Osteoblast (primary cell): ENCODE measurements at places on chromosomes 7 and 10. TPM values are rescaled to one million over a fixed set of nuclear protein-coding genes. Genes with fewer than 3 reads are reported as not detected.

GRCh38 chr7:150990416-150991186 lies at the start of gene NOS3:
Gene NOS3 (plus strand): TSS chr7:150991017. CDS start chr7:150993804, 2,787 bp downstream.
- no peak for DNase-seq

DNA sequence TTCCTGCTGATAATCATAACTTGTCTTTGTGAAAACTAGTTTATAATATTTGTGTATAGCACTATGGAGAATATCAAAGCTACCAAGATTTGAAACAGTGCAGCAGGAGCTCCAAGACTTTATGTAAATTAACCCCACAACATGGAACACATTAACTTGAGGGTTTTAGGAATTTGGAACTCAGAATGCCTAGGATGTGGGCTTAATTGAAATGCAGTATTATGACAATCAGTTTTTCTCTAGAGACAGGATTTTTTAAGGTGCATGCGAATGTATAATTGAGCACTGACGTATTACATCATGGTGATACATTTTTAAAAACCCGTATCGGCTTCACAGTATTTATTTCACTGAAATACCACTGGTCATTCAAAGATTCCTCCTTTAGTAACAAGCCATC lies 313.1 kb upstream of the DGKB start:
- no peak for DNase-seq

DNA sequence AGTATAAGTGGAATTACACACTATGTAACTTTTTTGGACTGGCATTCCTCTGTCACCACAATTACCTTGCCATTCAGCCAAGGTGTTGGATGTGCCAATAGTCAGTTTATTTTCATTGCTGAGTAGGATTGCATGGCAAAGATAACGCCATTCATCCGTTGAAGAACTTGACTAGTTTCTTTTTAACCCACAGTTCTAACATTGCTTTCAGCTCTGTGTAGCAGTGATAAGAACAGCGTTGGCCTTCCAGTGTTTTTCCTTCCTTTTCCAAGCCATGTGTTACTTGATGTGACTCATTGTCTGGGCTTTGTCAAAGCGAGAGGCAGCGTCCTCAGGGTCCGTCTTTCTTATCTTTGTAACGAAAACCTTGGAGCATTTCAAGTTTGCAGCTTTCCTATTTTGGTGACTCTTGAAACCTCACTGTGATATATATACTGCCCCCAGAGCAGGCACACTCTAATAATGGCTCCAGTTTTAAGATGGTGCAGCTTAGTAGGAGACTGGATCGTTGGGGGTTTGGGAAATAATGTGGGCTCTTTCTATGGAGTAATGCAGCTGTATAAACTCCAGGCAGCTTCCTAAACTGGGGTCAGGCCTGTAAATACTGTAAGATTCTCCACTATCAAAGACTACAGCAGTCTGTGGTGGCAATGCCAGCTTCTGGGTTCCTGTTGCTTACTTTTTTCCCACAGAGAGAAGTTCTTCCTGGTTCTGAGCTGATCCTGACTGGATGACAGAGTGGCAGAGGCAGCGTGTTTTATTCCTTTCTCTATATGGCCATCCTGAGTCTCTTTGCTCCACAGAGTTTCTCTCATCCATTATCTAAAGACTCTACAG lies 41.7 kb downstream of the AKR1E2 start:
- no peak for DNase-seq

GRCh38 chr10:132696728-132697577 lies 89.0 kb downstream of the NKX6-2 start:
- DNase-seq, result peak; percentile 86

DNA sequence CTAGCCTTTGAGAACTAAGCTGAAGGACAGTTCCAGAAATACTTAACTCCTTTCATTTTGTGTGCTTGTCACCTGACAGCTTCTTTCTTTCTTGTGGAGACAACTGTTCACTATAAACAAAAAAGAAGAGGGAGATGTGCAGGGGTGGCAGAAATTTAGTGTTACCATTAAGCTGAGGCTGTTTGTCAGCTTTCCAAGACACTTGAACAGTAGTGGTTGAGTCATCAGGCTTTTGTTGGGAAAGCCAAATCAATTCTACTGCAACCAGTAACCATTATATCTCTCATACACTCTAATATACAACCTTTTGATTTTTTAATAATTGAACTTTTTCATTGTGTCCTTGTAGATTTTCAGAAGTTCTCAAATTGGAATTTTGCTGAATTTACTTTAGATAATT lies 75.3 kb downstream of the POLL start:
- no peak for DNase-seq

Gene GPNMB
- total RNA-seq, result 380 and 480 TPM in 2 replicates

Gene NPFFR1
- total RNA-seq, result not detected in 2 replicates

Gene AEBP1
- total RNA-seq, result 219 and 267 TPM in 2 replicates

Gene C10orf95
- total RNA-seq, result not detected in 2 replicates

Gene BTBD16
- total RNA-seq, result not detected in 2 replicates

Gene TMEM229A
- total RNA-seq, result not detected in 2 replicates
